T follicular helper cell (primary cell): ENCODE measurements at places on chromosomes 12 and 14.

DNA sequence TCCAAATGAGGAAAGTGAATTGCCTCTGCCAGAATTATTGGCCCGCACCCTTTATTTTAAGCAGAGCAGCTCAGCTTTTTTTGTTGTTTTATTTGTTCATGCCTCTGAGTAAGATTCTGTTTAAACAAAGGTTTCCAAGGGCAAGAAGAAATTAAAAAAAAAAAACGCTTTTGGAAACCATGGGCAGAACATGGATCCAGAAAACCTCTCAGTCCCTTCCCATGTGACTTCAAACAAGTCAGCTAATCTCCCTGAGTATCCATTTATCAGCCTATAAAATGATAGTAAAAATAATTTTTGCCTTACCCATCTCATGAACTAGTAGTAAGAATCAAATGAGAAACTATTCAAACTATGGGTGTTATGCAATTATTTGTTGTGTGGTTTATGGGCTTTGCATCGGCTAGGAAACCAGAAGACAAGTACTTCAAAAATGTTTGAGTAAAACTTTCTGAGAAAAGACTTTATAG is 27.6 kb downstream of the KITLG start:
- DNase-seq, result no peak

GRCh38 chr12:96419576-96420276 is 19.5 kb upstream of the CDK17 start:
- DNase-seq, result no peak

DNA sequence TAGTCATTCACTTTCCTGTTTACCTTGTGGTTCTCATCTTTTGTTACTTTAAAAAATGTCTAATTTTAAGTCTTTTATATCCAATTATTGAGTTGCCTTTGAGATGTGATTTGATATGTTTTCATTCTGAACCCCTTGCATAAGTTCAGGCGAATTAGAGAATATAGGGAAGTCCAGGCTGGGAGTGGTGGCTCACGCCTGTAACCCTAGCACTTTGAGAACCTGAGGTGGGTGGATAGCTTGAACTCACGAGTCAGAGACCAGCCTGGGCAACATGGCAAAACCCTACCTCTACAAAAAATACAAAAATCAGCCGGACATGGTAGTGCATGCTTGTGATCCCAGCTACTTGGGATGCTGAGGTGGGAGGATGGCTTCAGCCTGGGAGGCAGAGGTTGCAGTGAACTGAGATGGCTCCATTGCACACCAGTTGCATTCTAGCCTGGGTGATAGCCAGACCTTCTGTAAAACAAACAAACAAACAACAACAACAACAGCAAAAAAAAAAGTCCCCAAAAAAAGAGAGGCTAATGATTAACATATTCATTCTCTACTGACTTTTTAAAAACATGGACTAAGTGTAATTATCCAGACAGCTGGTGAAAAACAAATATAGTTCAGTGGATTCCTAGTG is 451.1 kb upstream of the RGS6 start:
- DNase-seq, result no peak

- DNase-seq, result no peak
Observed at GRCh38 chr12:92556141-92556540, 146.6 kb upstream of the PLEKHG7 start.

- no peak for DNase-seq
Observed at GRCh38 chr12:116135209-116135930, 142.1 kb downstream of the MED13L start.

DNA sequence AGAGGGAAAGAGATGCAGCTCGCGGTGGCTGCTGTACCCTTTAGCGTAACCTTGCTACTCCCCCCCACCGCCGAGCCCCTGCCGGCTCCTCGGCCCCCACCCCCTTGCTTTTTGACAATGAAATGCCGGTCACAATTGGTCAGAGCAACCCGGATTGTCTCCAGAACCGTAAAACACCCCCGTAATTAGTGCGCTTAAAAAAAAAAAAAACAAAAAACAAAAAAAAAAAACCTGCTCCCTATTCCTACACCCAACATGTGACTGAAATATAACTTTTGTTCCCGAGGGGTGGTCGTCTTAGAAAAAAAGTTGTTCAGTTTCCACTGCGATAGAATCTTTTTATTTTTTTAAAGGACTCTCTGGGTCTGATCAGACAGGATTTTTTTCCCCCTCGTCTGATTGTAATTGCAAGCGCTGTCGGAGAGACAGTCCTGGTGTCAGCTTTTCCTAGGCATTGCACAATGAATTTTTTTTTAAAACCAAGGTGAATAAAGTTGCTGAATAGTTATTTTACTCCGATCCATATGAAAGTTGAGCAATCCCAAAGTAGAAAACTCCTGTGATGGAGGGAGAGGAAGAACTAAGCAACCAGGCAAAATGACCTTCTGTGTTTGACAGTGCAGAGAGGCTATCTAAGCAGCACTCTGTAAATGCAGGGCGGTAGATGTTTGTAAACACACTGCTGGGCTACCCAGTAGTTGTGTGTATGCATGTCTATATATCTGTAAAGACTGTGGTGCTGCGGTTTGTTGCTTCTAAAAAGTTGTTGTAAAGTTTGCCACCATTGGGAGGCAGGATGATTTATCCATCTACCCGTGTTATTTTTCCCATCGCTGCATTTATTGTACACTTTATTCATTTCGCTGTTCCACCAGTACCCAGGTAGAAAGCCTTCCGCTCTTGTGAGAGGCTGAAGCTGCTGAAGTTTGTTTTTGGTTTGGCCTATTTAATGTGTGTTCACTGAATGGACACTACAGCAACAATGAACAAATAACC is 1.1 kb downstream of the ETV6 start:
- DNase-seq, result no peak

DNA sequence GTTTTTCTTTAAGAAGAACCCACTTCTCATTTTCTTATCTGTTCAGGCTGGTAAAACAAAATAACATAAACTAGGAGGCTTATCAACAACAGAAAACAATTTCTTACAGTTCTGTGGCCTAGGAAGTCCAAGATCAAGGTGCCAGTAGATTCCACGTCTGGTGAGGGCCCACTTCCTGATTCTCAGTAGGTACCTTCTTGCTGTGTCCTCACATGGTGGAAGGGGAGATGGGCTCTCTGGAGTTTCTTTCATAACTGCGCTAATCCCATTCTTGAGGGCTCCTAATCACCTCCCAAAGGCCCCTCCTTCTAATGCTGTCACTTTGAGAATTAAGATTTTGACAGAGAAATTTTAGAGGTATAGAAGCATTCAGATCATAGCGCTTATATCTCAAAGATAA is 33.4 kb downstream of the TXNRD1 start:
- no peak for DNase-seq

DNA sequence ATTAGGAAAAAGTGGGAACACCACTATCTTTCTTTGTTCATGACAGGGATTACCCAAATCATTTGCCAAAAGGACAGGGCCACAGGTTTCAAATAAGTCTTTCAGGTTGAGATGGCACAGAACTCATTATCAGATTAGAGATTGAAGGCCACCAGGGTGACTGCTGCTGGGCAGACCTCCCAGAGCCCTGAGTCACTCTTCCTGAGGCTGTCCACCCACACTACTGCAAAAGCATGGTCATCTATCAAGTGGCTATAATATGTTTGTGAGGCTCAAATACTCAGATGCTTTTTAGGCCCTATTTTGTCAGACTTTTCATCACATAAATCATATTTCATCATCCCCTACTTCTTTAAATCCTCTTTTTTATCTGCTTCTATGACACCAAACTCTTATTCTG is 155.3 kb upstream of the CCDC196 start:
- no peak for DNase-seq

DNA sequence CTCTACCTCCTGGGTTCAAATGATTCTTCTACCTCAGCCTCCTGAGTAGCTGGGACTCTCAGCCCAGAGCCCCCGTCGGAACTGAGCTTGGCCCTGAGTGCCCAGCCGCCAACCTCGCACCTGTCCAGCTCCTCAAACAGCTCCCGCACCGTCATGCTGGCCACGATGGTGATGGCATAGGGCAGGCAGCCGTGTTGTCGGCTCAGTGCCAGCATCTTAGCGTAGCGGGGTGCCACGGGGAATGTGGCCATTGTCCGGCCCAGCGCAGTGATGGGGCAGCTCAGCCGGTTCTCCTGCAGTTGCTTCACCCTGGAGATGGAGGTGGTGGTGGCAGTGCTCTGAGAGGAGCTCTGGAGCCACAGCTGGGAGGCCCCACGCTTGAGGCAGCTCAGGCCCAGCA is 32.4 kb downstream of the DHX37 start:
- no peak for DNase-seq

GRCh38 chr14:44896275-44897040 is 65.3 kb downstream of the KLHL28 start:
- DNase-seq, result no peak

DNA sequence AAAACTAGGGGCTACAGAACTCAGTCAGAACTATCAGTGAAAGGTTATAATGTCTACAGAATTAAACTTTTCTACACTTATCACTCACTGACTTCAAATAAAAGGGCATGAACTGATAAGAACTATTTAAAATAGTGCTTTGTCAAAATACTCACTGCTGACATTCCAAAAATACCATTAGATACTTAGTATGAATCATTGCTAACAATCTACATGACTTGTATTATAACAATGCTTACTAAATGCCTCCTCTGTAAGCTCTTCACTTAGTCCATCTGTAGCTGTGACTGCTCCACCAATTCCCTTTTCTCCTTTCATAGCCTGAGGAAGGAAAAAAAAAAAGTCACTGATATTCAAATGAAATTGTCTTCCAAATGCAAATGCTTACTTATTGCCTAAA is 17.0 kb downstream of the NFYB start:
- DNase-seq, result no peak
